Stimulated activated CD4-positive, alpha-beta T cell treated with anti-CD3 and anti-CD28 coated beads, TNF-alpha, amount 100 ng/mL, for 24 hours (primary cell): ENCODE measurements at places on chromosomes 7 and 10.

DNA sequence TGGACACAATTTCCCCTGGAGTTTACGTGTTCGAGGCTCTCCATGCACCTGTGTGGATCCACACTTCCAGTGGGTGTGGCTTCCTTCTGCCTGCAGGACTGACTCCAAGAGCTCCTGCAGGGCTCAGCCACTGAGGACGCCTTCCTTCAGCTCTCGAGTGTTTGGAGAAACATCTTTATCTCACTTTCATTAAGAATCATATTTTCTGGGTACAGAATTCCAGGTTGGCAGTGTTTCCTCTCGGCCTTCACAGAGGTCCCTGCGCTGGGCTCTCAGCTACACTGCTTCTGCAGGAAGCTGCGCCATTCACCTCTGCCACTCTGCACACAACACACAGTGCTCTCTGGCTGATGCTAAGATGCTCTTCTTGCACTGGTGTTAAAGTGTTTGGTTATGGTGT, 69.9 kb upstream of the NKX6-2 start:
- no peak for DNase-seq

DNA sequence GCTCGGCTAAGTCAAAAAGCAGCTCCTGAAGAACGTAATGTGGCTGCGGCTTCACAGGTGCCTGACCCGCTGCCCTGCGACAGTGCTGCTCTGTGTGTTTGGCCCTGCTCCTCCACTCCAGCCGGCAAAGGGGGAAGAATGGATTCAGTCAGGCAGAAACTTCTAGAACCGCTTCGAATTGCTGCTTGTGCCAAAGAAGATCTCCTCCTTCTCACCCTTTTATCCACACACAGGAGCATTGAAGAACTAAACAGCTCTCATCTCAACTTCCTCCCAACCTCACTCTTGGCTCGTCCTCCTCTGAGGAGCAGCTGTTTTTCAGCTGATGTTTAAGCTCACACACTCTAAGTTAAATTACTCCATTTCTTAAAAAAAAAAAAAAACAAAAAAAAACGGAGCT, 651.4 kb downstream of the INHBA start:
- no peak for DNase-seq

DNA sequence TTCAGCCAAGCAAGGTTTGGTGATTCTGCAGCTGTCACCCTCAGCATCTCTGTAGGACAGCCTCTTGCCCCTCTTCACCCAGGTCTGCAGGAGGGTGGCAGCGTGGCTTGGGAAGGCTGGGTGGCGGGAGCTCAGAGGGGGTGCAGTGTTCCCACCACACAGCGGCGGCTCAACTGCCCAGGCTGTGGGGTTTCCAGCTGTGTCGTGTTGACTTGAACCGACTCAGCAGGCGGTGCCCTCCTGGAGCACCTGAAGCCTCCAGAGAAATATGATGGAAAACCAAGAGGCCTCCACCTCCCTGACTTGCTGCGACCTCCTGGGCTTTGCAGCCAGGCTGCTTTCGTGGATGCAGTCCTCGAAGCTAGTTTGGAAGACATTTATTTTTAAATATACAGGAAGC, 68.0 kb upstream of the KLF6 start:
- no peak for DNase-seq

GRCh38 chr10:129965425-129965808, 1.3 kb upstream of the EBF3 start:
- DNase-seq: no peak

DNA sequence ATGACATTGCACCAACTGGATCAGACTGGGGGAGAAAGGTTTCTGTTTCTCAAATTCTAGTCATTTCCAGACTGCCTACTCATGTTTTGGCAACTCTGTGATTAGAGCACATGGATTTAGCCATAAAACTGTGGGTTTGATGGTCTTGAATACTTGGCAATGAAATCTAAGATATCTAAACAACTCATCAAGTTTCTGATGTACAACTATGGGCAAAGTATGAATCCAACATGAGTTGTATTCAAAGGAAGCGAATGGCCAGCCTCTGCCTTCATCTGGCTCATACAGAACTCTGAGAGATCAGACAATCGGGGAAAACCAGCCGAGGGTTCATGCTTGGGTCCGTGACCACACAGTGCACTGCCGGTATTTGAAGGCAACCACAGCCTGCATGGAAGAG, 144.3 kb downstream of the ADAM12 start:
- no peak for DNase-seq

DNA sequence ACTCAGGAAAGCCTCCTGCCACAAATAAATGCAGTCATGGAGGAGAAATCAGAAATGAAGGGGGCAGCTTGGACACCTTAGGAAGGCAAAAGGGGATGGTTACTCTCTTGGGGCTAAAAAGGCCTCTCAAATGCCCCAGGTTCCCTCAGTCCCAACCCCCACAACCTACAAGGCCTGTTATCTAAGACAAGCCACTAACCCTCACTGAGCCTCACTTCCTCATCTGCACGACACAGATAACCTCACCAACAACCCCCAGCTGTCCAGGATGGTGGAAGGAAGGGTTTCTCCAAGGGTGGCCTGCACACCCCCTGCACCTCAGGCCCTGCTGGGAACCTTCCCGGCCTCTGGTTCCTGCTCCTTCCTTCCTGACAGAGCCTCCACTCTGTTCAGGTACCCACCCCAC, 29.2 kb downstream of the SORBS1 start:
- no peak for DNase-seq

- DNase-seq: peak; percentile 54
Observed at GRCh38 chr10:102644066-102644645, at the start of gene TRIM8. TSS of gene TRIM8 (plus strand) at chr10:102644479. CDS start at chr10:102644618, 139 bp downstream.

- DNase-seq: peak; percentile 54
Observed at GRCh38 chr7:90595801-90596670, at the start of gene CDK14. TSS of gene CDK14 (plus strand) at chr7:90596321. CDS start at chr7:90596628, 307 bp downstream.

GRCh38 chr10:6074489-6075301, 12.5 kb upstream of the IL2RA start:
- no peak for DNase-seq

DNA sequence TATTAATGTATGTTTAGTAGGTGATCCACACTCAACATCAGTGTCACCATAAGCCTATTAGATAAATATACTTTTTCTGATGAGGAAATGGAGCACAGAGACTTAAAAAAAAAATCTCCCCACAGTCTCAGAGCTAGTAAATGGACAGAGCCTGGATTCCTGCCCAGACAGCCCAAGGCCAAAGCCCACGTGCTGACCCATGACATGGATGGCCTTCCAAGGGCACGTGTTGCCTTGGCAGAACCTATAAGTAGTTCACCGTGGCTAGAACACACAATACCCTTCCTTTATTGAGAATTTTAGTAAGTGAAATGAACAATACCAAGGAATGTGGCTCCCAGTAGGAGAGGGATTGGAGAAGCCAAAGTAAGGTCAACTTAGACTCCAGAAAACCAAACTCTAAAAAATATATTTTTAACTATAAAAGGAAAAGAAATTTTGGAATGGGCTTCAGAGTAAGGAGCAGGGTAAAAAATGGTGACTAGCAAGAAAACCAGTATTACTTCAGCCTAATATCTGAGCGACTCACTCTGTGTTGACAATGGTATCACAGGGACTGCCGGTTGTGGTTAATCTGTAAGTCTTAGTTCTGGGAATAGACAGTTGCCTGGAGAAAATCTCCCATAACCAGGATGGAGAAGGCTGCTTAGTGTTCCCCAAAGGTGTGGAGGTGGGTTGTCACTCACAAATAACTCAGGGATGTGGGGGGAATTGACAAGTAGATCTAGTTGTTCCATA, 223.0 kb downstream of the SORCS1 start:
- DNase-seq: no peak

GRCh38 chr7:36870625-36871354, 146.5 kb upstream of the AOAH start:
- no peak for DNase-seq

DNA sequence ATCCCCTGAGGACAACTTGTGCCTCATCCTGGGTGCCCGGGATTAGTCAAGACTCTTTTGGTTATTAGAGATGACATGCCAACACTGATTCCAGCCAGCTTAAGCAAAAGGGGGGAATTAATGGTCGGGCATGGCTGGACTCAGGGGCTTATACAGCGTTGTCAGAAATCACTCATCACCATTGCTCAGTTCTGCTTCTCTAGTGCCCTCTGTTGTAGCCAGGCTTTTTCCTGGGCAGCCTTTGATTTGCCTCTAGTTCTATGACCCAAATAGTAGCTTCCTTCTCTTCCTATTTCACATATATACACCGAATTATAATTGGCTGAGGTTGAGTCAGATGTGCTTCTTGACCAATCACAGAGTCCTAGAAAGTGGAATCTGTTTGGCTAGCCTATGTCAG, 192.0 kb upstream of the HABP2 start:
- DNase-seq: no peak

- no peak for DNase-seq
Observed at GRCh38 chr10:71819441-71819861, 31.6 kb downstream of the PSAP start.

GRCh38 chr7:155206318-155207020, 91.2 kb upstream of the INSIG1 start:
- peak; percentile 72 for DNase-seq

DNA sequence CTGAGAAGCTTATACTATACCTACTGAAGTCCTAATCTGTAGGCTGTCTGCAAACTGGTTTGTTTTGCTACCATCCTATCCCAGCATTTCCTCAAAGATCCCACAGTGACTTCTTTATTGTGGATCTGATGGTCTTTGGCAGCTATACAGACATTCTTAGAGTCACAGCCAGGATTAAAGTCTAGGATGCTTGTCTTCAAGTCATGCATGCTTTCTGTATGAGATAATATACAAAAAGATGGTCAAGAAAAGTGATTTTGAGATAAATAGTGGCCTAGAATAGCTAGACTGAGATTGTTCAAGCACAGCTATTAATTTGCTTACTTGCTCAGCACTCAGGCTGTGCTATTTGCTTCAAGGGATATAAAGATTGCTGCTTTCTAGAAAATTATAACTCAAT, 454.4 kb downstream of the AUTS2 start:
- DNase-seq: no peak

DNA sequence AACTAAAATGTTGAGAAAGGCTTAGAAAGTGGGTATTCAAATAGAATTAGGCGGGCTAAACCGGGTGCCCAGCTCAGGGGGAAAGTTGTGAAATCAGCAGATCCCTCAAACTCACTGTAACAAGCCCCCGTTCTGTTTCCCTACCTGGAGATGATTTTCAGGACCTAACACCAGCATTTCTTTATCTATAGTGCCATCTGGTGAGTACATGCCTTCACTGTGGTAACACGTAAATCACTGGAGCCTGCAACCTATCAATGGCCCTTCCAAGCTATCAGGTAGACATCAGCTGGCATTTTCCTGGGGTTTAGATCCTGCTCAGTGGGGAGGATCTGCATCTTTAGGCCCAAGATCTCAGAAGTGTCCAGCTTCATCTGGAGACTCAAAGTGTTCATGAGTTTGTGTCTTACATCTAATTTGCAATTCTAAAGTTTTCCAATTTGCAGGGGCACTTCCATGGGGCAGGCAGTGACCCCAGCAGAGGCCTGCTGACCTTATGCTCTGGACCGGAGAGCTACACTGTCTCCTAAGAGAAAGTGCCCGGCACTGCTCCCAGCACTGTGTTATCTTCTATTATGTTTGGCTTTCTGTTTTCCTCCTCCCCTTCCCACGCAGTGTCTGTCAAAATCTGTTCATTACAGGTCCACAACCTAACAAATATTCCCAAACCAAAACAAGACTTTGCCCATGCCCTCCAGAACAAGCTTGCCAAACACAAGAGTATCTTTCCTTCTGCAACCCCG, 132.5 kb downstream of the LSM5 start:
- no peak for DNase-seq

DNA sequence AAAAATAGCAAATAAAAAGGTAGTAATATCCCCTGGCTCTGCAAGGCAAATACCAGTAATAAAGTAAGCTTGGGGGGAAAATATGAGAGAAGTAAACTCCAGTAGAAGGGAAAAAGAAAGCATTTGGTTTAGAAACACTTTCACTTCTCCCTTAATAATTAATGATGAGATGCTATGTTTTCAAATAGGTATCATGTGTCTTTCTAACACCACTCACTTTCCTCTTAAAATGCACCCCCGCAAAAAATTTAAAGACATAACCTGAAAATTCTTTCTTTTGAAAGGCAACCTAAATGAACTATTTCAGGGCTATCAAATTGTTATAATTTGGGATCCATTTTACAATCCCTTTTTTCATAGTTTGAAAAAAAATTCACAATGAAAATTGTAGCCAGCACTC, 240.3 kb downstream of the SNX10 start:
- no peak for DNase-seq

DNA sequence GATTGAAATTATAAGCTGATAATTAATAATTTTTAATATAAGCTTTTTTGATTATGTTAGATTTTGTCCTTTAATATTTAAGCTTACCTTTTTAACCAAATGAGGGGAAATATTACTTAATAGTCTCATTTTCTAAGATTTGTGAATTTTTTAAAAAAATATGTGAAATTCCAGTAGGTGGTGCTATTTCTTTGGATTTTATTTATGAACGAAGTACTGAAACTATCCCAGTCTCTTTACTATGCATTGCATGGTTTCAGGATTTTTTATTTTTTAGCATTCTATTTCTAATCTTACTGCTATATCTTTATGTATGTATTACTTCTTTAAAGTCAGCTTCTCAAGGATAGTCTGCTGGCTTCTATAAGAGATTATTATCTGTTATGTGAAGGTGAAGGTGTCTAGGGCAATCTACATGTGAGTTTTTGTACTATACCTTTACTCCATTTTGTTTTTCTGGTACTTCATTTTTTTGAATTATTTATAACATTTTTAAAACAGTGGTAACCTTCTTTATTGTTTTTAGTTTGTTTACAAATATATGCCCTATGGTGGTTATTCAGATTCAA, 78.3 kb downstream of the ATRNL1 start:
- DNase-seq: no peak

DNA sequence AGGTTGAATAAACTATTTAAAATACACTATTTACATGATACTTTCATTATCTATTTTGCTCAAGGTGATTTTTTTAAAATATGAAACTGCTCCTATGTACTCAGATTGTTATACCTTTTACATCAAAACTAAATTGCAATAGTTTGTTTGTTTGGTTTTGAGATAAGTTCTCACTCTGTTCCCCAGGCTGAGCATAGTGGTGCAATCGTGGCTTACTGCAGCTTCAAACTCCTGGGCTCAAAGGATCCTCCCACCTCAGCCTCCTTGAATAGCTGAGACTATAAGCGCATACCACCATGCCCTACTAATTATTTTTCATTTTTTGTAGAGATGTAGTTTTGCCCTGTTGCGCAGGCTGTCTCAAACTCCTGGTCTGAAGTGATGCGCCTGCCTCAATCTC, 12.7 kb downstream of the TAS2R60 start:
- no peak for DNase-seq

DNA sequence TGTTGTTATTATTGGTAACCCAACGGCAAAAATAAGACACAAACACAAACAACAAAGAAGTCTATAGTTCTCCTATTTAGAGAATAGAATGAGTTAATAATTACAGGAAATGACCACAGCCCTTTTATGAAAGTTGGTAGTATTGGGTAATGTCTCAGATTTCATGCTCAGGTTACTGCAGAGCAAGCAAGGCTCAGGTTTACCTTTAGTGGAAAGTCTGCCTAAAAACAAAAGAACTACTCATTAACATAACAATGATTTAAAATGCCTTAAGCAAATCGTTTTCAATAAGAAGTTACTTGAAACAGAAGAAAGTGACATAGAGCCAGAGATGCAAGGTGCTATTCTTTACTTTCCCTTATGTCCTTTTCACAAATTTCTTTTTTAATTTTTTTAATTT, 441.2 kb downstream of the PLXDC2 start:
- DNase-seq: no peak
